PC-3 (cell line): ENCODE measurements at places on chromosomes 11 and 22.

- H3K27ac ChIP-seq = no peak overlapping the region
- H3K27me3 ChIP-seq = no peaks in the 10 kb centered on the region
- H3K36me3 ChIP-seq = no peaks in the 10 kb centered on the region
- H3K4me3 ChIP-seq = no peak overlapping the region
Observed at GRCh38 chr22:37409459-37410050, 17.7 kb downstream of the ELFN2 start.

DNA sequence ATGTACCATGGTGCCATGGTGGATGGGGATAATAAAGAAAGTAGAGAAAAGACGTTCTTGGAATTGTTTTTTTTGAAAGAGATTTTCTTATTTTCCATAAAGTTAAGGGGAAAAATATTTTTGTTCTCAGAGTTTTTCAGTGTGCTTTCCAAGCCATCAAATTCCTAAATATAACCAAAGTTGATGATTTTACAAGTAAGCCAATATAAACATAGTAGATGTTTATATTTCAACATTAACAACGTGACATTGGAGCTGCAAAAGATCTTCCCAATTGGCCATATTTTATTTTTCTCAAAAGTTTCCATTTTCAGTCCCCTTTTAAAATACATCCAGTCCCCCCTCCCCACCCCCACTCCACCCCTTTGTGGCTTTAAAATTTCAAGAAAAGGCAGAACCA lies 80.9 kb upstream of the PICALM start:
- H3K4me3 ChIP-seq = no peak overlapping the region
- no peaks in the 10 kb centered on the region for H3K27me3 ChIP-seq
- H3K4me1 ChIP-seq = peaks cover 16% of the 10 kb centered on the region
- no peak for DNase-seq

GRCh38 chr22:17396516-17396915 lies 27.3 kb downstream of the CECR2 start:
- H3K4me3 ChIP-seq = no peak overlapping the region
- DNase-seq = peak; percentile 35
- no peaks in the 10 kb centered on the region for H3K36me3 ChIP-seq

GRCh38 chr11:67022341-67022933 lies 497 bp upstream of the SYT12 start:
- H3K27ac ChIP-seq = no peak overlapping the region
- H3K27me3 ChIP-seq = no peaks in the 10 kb centered on the region
- H3K4me1 ChIP-seq = peaks cover 31% of the 10 kb centered on the region
- peak; percentile 96 for DNase-seq

DNA sequence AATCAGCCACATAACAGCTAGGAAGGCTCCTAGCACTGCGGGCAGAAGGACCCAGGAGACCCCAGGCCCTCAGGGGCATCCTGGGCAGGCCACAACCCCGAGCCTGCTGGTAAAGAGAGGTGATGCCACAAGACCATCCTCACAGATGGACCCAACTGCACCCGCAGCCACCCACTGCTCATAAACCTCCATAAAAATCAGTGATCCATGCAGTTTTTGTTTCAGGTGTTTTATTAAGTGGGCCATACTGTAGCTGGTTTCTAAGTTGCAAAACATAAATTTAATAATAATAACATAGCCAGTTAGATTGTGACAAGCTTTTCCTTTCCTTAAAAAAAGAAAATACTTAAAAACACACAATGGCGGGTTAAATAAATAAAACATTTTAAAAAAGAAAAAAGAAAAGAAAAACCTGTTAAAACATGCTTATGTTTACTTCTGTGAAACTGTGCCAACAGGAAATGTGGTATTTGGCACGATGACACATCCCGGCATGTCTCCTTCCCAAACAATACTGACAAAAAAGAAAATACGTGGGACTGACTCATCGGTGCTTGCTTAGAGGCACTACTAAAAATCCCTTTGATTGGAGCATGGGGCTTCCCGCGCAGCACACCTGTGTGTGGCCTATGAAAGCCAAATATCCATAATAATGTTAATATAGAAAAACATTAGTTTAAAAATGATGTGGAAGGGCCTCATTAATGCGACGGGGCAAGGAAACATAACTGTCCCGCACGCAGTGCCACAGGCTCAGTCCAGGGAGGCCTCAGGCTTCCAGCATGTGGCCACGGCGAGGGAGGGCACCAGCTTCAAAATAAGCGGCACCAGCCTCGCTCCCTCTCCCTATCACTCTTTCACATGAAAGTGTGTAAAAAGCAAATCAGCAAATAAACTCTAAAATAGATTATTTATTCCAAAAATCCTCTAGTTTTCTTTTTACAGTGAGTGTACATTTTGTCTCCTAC lies 47.5 kb upstream of the SCUBE2 start:
- DNase-seq = peak; percentile 97
- H3K27me3 ChIP-seq = no peaks in the 10 kb centered on the region
- no peak overlapping the region for H3K4me3 ChIP-seq
- H3K27ac ChIP-seq = peak overlapping the region; percentile 65
